Activated T-helper 1 cell treated with anti-CD3 and anti-CD28 coated beads, Interleukin-12 subunit alpha, Interleukin-12 subunit beta, Interleukin-2, Interleukin-4 antibody, amounts not matched to agents 30 ng/mL and 10 ng/mL and 1 ng/mL, durations not matched to agents 14 hours and 24 hours and 36 hours (primary cell): ENCODE measurements at places on chromosomes 5 and 9.

DNA sequence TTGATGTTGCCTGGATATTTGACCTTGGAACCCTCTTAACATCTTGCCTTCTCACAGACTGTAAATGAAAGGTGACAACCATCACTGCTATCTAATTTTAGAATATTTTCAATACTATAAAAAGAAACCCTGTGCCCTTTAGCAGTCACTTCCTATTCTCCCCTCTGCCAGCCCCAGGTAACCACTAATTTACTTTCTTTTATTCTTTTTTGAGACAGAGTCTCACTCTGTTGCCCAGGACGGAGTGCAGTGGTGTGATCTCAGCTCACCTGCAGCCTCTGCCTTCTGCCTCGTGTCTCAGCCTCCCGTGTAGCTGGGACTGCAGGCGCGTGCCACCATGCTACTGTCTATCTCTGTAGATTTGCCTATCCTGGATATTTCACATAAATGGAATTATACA, 43.6 kb downstream of the FRMPD1 start:
- DNase-seq: no peak
- no peak overlapping the region for H3K4me3 ChIP-seq
- no peak overlapping the region for H3K27ac ChIP-seq
- peaks cover 23% of the 10 kb centered on the region for H3K27me3 ChIP-seq
- no peaks in the 10 kb centered on the region for H3K4me1 ChIP-seq

DNA sequence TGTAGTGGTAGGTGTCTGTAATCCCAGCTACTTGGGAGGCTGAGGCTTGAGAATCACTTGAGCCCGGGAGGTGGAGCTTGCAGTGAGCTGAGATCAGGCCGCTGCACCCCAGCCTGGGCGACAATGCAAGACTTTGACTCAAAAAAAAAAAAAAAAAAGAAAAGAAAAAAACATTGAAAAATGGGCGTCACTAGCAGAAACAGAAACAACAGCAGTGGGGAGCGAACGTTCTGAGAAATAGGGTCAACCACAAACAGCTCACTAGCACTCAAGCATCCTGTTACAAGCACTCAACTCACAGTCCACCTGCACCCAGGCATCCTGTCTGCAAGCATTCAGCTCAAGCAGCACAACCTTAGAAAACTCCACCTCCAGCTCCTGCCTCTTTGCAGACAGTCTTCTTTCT, 17.2 kb downstream of the TRIM14 start:
- DNase-seq: peak; percentile 83
- H3K27ac ChIP-seq: peak overlapping the region; percentile 88
- H3K36me3 ChIP-seq: peaks cover 35% of the 10 kb centered on the region
- H3K4me3 ChIP-seq: peak overlapping the region; percentile 69
- no peaks in the 10 kb centered on the region for H3K27me3 ChIP-seq

- no peak overlapping the region for H3K27ac ChIP-seq
- no peaks in the 10 kb centered on the region for H3K36me3 ChIP-seq
- H3K4me1 ChIP-seq: no peaks in the 10 kb centered on the region
- H3K27me3 ChIP-seq: peaks cover 3% of the 10 kb centered on the region
- DNase-seq: no peak
- no peak overlapping the region for H3K4me3 ChIP-seq
Observed at GRCh38 chr9:69637817-69638200, 34.4 kb downstream of the APBA1 start.

DNA sequence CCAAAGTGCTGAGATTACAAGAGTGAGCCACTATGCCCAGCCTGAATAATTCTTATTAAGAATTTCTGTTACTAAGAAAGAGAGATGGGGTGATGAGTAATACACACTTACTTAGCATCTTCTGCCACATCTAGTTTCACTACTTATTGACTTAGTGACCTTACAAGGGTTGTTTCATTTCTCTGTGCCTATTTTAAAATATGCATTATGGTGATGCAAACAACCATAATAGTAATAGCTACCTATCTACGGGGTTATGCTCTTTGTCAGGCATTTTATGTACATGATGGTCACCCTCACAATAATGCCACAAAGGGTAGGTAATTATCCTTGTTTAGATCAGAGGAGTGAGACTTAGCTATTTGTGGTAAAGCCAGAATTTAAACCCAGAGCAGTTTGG, 499.0 kb upstream of the SGCD start:
- H3K27ac ChIP-seq: no peak overlapping the region
- no peaks in the 10 kb centered on the region for H3K36me3 ChIP-seq
- H3K4me1 ChIP-seq: no peaks in the 10 kb centered on the region
- H3K4me3 ChIP-seq: no peak overlapping the region
- no peak for DNase-seq

- no peak overlapping the region for H3K4me3 ChIP-seq
- peak overlapping the region; percentile 58 for H3K27ac ChIP-seq
- no peaks in the 10 kb centered on the region for H3K27me3 ChIP-seq
Observed at GRCh38 chr9:5773324-5773999, 59.5 kb downstream of the ERMP1 start.
